Stimulated activated CD4-positive, alpha-beta T cell treated with anti-CD3 and anti-CD28 coated beads, Interleukin-15, amount 100 ng/mL, for 48 hours (primary cell): ENCODE measurements at places on chromosomes 1 and 21.

DNA sequence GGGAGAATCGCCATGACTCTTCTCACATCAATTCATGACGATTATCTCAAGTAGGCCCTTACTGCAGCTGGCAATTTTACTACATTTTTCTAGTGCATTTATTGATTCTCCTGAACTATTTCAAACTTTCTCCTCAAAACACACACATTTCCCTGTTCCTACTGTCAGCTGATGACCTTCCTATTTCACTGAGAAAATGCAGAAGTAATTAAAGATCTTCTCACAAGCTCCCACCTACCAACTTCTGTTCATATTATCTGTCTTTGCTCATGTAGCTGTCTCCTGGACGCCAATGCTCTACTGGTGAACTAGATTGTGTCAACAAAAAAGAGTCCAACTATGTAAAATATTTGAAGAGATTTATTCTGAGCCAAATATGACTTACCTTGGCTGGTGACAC is 36.4 kb upstream of the FASLG start:
- no peak for DNase-seq

- DNase-seq = no peak
These were observed 33.9 kb downstream of the PCNT start for GRCh38 chr21:46357684-46358425.

GRCh38 chr1:213104604-213105003 is 53.6 kb downstream of the RPS6KC1 start:
- no peak for DNase-seq

- DNase-seq = no peak
These were observed 37.2 kb downstream of the LACTBL1 start for GRCh38 chr1:22935433-22935832.
